ENCODE measurements at places on chromosomes 5 and 9. TPM values are rescaled to one million over a fixed set of nuclear protein-coding genes. Genes with fewer than 3 reads are reported as not detected.

The ORM2 gene
- polyA plus RNA-seq = not detected

The CCDC171 gene
- 0.18 TPM for polyA plus RNA-seq

The MARCOL gene
- not detected for polyA plus RNA-seq

The KCTD16 gene
- polyA plus RNA-seq = not detected

The PCDHGA7 gene
- not detected for polyA plus RNA-seq

The SEMA6A gene
- 1.2 TPM for polyA plus RNA-seq

The HTR4 gene
- not detected for polyA plus RNA-seq

The TERT gene
- polyA plus RNA-seq = not detected

The CORO2A gene
- polyA plus RNA-seq = 4.2 TPM

The CMBL gene
- polyA plus RNA-seq = not detected

The PFN3 gene
- not detected for polyA plus RNA-seq

The LRRC70 gene
- polyA plus RNA-seq = not detected

The TAF11L10 gene
- polyA plus RNA-seq = not detected

The SLC34A1 gene
- polyA plus RNA-seq = not detected

The ZFP2 gene
- 1.0 TPM for polyA plus RNA-seq

The TNC gene
- polyA plus RNA-seq = not detected

The NFIB gene
- not detected for polyA plus RNA-seq

The FGF1 gene
- not detected for polyA plus RNA-seq

The CDH9 gene
- not detected for polyA plus RNA-seq

The GDA gene
- not detected for polyA plus RNA-seq

The GARIN3 gene
- polyA plus RNA-seq = not detected

The SLC12A2 gene
- polyA plus RNA-seq = 4.2 TPM

The SLC35A4 gene
- 79.8 TPM for polyA plus RNA-seq

The ADGRV1 gene
- not detected for polyA plus RNA-seq

The CER1 gene
- not detected for polyA plus RNA-seq

The SCGB3A2 gene
- not detected for polyA plus RNA-seq

The NME5 gene
- polyA plus RNA-seq = not detected

The PAEP gene
- polyA plus RNA-seq = not detected

The MPDZ gene
- polyA plus RNA-seq = not detected

The OLFM1 gene
- 0.20 TPM for polyA plus RNA-seq

The CDO1 gene
- not detected for polyA plus RNA-seq

The GPR151 gene
- polyA plus RNA-seq = not detected

The UGT3A2 gene
- polyA plus RNA-seq = not detected

The AGXT2 gene
- not detected for polyA plus RNA-seq

The MELK gene
- not detected for polyA plus RNA-seq

The KLHL3 gene
- polyA plus RNA-seq = 0.86 TPM

The SPINK13 gene
- polyA plus RNA-seq = not detected

The BTNL3 gene
- not detected for polyA plus RNA-seq

The PARP8 gene
- polyA plus RNA-seq = 34.1 TPM

The CD14 gene
- 1.5 TPM for polyA plus RNA-seq

The ANKRD34B gene
- polyA plus RNA-seq = not detected

The RETREG1 gene
- polyA plus RNA-seq = 9.3 TPM

The ADRB2 gene
- polyA plus RNA-seq = 9.1 TPM

The SOX30 gene
- 0.81 TPM for polyA plus RNA-seq

The CATSPER3 gene
- not detected for polyA plus RNA-seq

The FBLL1 gene
- polyA plus RNA-seq = not detected

The PCDHA2 gene
- not detected for polyA plus RNA-seq

The GABRP gene
- polyA plus RNA-seq = not detected

The TEX48 gene
- polyA plus RNA-seq = not detected

The IL31RA gene
- polyA plus RNA-seq = not detected

The SH3TC2 gene
- not detected for polyA plus RNA-seq

The SLC28A3 gene
- not detected for polyA plus RNA-seq

The TLX3 gene
- polyA plus RNA-seq = not detected

The SPINK5 gene
- polyA plus RNA-seq = not detected

Measured in IgD-negative memory B cell (primary cell).